Activated naive CD4-positive, alpha-beta T cell (primary cell): ENCODE measurements at places on chromosomes 5 and 9.

DNA sequence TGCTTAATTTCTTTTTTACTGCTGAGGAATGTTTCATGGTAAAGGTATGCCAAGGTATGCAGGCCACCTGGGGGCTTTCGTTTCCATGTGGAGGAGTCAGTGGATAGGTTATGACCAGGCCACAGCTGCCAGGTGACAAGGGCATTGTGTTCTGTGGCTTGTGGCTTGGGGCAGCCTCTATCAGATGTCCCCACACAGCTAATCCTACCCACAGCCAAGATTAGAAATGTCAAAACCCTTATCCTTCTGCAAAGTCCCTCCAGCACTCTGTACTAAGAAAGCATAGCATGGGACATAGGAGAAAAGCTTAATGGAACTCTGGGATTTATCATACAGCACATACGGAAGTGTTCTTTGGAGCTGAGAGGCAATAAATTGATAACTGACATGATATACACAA is 171.2 kb upstream of the S1PR3 start:
- no peak for DNase-seq

GRCh38 chr5:157511651-157512644 is 51.9 kb downstream of the NIPAL4 start:
- DNase-seq = no peak

DNA sequence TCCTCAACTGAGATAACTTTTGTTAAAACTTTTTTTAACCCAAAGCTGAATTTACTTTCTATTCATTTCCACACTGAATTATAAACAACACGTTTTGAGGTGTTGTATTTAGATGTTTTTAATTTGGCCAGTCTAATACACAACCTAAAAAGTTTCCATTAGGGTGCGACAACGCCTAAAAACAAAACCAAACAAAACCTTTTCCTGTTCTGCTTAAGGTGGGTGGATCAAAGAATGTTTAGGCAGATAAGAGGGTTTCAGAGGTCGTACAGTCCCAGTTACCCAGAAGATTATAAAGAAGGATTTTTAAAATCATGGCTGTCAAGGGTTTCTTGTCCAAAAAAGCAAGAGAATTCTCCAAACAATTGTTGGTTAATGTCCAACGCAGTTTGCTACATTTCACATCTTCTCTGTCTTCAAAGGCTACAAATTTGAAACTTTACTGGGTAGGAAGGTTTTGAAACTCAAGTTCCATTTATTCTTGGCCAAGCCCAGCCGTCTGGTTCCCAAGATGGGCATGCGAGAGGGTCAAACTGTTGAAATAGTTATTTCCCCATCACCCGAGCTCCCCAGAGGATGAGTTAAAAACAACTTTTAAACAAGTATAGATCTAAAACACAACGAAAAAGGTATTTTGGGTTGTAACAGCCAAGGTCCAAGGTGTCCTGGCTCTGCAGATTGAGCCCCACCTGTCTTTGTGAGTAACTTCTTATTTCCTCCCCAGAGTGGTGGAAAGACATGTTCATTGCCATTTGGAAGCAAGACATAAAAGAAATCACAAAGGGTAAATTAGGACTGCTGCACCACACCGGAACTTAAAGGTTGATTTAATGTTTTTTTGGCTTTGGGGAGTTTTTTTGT is 122.8 kb upstream of the MAP3K1 start:
- no peak for DNase-seq

DNA sequence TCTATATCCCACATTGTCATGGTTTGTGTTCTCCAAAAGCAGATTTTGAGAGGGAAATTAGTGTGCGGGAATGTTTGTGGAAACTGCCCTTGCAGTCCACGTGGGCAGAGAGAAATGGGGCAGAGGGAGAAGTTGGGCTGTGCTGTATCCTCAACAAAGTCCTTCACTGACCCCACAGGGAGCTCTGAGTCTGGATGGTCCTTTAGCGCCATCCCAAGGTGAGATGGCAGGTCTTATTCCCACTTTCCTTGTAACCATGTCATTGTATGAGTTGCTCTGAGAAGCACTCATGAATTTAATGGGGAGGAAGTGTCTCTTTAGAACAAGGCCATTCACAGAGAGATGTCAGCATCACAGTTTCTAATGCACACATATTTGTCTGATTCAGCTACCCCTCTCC is 127.1 kb downstream of the ANKRD18B start:
- no peak for DNase-seq

DNA sequence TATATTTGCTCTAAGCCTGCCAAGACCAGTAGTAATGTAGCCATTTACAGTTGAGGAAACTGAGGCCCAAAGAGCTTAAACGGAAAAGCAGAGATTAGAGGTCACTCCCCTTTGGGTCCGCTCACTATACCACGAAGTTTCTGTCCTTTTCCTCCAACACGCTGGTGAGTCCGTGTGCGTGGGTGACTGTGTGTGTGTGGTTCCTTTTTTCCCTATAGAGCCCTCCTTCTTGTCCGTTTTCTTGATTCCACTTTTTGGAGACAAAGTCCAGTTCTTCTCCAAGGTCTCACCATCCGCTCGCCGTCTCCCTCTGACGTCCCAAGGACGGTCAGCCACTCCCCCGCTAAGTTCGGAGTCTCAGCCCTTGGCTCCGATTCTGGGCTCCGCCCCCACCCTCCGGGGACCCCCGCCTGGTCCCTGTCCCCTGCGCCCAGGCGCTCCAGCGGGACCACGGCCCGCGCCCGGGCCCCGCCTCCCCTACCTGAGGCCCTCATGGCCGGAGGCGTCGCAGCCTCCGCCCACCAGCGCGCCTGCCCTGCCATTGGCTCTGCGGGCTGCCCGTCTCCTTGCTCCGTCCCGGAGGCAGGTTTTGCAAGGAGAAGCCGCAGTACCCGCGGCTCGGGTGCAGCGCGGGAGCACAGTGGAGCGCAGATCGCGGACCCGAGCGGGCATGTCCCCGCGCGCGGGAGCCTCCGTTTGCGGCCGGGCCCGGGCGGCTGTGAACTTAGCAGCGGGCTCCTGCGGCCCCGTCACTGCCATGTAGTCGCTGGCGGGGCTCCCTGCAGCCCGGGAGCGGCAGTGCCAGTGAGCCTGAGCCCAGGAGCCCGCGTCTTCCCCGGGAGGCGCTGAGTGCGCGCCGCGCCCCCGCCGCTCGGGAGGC is at the start of gene MAST4:
TSS of gene MAST4 (plus strand) at position 638 of the 880 bp plus-strand sequence. CDS start 263 bp downstream, outside the sequence.
- peak; percentile 5 for DNase-seq

GRCh38 chr9:110897943-110898342 is 140.3 kb downstream of the LPAR1 start:
- no peak for DNase-seq

DNA sequence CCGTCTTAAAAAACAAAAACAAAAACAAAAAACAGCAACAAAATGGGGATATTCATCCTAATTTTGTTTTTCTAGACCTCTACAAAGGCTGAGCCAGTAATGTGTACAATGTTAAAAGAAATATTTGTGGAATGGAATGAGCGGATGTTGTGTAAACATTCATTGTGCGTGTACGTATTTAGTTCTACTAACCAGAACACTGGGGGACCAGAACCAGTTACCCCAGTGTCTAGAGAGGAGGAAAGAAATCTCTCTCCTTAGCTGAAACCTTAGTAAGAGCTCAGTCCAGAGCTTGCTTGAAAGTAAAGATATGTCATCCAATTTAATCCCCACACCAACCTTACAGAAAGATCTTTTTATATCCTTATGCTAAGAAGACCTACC is 106.7 kb upstream of the CPEB4 start:
- DNase-seq = no peak
